SK-N-MC (cell line): ENCODE measurements at places on chromosomes 7 and 10.

DNA sequence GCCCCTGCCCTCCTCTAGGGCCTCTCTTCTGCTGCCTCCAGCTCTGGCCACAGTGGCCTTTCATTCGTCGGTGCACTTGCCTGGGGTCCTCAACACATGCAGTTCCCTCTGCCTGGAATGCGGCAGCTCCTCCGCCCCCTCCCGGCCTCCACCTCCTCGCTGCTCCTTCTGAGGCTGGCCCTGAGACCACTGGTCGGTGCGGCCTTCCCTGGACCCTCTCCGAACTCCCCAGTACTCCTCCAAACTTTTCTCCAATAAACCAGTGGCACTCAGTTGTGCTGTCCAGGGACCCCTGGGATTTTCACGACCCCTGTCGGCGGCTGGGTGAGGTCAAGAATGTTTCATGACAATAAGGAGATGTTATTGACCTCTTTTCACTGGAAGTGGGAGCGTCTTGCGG lies 53.5 kb downstream of the BMS1 start:
- DNase-seq, result no peak

GRCh38 chr7:66125052-66125694 lies 10.5 kb downstream of the CRCP start:
- DNase-seq, result no peak

GRCh38 chr7:42746214-42746613 lies 165.7 kb downstream of the C7orf25 start:
- no peak for DNase-seq

- no peak for DNase-seq
These were observed 54.9 kb downstream of the JAZF1 start for GRCh38 chr7:28125431-28126409.

- DNase-seq, result no peak
These were observed 60.2 kb upstream of the ADGRA1 start for GRCh38 chr10:133027482-133027881.

DNA sequence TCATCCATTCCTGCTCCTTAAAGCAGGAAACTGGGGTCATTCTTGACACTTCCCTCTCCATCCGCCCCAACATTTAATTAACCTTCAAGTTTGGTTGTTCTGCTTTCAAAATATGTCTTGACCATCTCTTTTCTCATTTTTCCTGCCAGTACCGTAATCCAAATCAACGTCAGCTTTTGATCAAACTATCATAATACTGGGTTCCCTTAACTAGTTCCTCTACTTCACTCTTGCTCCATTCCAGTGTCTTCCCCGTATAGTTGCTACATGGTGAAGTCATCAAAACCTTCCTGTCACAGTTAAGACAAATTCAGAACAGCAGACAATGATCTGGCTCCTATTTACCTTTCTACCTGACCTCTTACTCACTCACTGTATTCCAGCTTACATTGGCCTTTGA lies 6.6 kb upstream of the KLF14 start:
- no peak for DNase-seq
